ENCODE measurements at places on chromosomes 5 and 9.

GRCh38 chr5:167579693-167580055, 711.8 kb upstream of the WWC1 start:
- DNase-seq, result no peak

DNA sequence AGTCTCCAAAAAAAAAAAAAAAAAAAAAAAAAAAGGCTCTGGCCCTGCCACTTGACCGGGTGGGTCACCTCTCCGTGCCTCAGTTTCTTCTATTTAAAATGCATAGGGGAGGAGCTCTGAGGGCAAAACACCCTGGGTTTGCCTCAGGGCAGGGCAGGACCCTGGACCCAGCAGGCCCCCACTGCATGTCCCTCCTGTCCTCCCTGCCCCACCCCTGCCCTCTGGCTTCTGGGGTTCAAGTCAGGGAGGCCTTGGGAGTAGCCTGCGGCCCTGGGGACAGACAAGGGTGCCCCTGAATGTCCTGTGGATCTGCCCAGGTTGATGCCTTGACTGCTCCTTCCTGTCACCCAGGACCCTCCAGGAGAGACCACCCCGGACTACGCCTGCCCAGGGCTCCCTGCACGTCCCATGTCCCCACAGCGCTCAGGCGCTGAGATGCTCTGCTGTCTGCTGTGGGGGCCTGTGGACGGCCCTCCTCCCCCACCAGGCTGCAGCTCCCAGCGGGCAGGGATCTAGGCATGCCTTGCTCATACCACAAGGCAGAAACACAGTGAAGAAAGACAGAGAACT, 35.4 kb downstream of the ADAMTS2 start:
- no peak for DNase-seq

DNA sequence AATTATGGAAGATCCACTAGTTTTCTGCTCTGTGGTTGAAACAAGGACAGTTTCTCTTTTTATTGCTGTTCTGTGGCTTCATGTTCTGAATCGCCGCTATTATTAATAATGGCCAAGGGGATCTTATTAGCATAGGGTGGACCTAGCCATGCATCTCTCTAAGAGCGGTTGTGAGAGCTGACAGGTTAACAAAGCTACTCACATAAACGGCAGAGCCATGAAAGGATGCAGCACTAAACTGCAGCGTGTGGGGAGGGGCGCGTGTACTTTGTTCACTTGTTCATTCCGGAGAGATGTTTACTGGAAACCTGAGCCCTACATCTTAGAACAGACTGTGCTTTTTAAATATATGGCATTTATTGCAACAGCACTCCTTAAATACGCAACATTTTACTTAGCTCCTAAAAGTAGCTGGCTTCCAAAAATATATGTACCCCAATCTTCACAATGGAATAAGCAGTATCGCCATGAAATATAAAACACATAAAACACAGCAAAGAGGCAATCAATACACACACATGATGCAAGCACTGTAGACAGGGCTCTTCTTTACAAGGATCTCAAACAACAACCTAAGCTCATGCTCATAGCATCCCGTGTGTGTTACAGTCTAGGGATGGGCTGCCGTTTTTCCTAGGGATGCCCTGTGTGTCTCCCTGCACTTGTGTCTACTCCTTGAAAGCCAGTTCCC, 424.6 kb downstream of the MED10 start:
- DNase-seq, result no peak

- DNase-seq, result no peak
Observed at GRCh38 chr9:8762479-8763085, 963.0 kb upstream of the DMAC1 start.

GRCh38 chr9:135613946-135614805, 25.2 kb downstream of the GLT6D1 start:
- DNase-seq, result no peak

DNA sequence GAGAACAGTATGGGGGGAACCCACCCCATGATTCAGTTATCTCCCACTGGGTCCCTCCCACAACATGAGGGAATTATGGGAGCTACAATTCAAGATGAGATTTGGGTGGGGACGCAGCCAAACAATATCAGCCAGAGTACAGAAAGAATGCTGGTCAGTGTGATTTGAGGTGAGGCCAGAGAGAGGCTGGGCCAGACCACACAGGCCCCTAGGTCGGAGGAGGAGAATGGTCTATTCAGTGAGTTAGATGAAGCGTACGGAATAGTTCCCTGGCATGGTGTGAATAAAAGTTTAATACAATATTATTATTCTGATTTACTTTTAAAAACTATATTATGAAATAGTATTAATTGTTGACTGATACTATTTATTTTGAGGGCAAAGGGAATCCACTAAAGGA, 39.7 kb downstream of the PCSK5 start:
- DNase-seq, result no peak

DNA sequence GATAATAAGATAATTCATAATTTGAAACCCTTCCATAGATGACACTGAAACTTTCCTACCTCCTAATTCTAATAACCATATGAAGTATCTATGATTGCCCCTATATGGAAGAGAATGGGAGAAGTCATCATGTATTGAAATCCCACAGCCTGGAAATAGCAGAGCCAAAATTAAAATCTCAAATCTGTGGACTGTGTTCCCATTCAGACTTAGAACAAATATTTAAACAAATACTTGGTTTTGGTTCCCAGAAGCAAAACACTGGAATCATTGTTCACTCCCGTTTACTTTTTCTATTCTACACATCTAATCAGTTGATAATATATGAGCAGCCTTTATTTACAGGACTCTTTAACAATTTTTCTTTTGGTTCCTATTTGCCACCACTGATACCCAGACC, 92.6 kb upstream of the PTPRD start:
- DNase-seq, result no peak

GRCh38 chr5:78327761-78328510, 32.5 kb upstream of the SCAMP1 start:
- no peak for DNase-seq

DNA sequence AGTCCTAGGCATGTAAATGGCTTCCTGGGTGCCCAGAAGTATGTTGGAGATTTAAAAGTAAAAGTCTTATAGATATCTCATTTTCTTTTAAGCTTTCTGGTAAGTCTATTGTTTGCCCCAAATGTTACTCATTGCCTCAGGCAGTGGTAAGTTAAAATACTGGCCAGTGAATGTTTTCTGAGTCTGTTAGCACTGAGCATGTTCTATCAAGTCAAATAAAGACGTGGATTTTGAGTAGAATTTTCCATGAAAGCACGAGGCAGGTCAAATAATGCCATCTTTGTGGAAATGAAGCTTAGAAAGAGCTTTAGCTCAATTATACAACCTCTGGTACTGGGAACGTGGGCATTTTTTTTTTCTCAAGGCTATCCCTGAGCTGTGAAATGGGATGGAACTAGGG, 651.3 kb upstream of the ACO1 start:
- no peak for DNase-seq

GRCh38 chr9:78874061-78874460, 577.1 kb downstream of the PSAT1 start:
- no peak for DNase-seq

DNA sequence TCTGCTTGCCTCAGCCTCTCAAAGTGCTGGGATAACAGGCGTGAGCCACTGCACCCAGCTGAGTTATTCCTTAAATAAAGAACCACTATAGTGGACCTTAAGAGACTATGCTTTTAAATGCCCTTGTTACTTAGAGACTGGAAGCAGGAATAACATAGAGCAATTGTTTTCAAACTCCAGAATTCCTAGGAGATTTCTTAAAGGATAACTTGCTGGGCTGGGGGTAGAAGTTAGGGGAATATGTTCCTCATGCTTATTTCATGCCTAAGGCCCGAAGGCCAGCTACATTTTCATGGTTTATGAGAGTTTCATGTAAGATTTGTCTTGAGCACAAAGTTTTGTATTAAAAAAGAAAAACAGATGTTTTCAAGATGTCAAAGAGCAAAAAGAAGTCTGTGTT, 48.2 kb downstream of the CSNK1A1 start:
- no peak for DNase-seq

DNA sequence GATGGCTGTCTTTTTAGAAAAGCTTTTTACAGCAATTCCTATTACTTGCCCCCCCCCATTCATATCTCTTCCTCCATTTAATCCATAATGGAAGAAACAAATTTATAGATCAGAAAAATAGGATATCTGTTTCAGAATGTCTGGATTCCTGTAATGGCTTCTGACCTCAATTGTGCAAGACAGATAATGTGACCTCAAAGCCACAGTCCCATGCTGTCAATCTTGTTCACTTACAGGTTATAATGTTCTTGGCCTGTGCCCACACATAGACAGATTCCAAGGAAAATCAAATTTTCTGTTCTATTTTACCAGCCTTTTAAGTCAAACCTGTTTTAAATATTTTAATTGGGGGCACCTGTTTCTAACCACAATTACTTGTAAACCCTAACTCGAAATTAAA, 143.4 kb downstream of the ENTREP1 start:
- DNase-seq, result no peak

DNA sequence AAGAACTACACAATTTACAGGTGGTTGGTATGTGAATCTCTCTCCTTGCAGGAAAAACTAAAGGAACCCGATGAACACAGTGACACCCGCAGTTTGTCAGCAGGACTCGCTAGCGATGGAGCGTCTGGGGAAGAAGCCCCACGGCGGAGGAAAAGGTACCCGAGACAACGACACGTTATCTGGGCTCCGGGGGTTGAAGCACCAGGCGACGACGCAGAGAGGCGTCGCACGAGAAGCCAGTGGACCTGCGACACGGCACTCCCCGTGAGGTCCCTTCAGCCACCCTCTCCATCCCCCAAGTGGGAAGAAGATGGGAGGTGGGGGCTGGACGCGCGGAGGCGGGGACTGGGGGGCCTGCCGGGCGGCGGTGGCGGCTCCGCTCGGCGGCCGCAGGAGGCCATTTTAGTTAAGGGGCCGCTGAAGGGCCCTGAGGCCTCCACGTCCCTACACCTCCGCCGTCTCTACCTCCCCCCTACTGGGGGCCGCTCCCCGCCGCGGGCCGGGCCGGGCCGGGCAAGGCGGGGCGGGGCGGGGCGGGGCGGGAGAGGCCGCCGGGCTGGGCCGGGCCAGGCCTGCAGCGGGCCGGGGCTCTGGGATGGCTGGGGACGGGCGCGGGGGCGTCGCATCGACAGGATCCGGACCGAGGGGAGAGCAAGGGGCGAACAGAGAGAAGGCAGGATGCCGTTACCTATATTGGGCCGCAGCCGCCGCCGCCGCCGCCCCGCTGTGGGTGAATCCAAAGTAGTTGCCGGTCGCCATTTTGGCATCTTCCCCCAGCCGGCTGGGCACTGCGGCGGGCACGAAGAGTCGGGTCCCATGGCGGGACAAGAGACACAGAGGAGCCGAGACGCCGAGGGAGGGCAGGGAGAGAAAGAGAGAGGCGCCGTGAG, 754 bp downstream of the ZFR start:
- no peak for DNase-seq

GRCh38 chr5:60887746-60888145, 43.7 kb upstream of the ELOVL7 start:
- DNase-seq, result no peak

DNA sequence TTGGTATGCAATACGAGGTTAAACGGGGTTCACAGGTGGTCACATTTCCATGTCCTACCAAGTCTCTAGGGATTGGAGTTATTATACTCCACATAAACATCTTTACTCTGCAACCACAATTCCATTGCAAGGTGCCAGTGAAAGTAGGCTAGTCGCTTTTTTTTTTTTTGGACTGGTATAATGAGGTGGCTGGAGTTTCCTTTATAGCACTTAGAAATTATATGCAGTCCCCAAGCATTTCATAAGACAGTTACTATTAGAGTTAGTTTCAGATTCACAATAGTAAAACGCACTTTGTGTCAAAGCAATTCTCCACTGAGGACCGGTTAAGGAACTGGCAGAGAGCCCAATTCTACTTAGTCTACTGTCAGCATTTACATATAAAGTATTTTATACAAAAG, 1.4 kb downstream of the MEF2C start:
- DNase-seq, result no peak

DNA sequence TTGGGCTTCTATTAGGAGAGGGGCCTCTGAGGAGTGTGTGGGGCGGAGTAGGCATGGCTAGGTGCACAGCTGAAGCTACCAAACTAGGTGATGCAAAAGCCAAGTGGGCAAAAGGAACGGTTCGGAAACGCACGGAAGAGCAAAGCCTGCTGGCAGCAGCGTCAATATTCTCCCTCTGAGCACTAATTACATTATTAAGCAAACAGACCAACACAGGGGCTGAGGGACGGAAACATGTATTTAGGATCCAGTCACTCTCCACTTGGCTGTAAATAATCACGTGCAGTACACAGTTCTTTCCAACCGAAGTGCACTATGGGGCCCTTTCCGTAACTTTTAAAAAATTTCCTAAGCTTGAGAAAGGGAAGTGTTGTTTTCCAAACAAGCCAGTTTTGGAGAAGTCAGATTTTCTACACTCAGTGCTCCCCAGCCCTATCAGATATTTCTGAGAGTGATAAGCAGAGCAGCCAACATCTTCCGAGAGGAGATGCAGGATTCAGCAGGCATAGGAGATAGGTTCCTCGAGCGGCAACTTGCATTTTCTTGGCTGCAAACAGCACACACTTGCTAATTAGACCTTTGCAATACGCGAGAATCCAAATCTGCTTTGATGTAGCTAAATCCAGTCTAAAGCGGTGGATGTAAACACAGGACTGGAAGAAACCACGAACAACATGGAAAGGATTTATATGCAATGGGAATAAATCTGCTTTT, 217.2 kb upstream of the TBCA start:
- DNase-seq, result no peak

- DNase-seq, result no peak
Observed at GRCh38 chr5:177957241-177957640, 38.8 kb downstream of the PROP1 start.

- DNase-seq, result no peak
Observed at GRCh38 chr9:114314256-114314867, 8.5 kb upstream of the ORM1 start.

DNA sequence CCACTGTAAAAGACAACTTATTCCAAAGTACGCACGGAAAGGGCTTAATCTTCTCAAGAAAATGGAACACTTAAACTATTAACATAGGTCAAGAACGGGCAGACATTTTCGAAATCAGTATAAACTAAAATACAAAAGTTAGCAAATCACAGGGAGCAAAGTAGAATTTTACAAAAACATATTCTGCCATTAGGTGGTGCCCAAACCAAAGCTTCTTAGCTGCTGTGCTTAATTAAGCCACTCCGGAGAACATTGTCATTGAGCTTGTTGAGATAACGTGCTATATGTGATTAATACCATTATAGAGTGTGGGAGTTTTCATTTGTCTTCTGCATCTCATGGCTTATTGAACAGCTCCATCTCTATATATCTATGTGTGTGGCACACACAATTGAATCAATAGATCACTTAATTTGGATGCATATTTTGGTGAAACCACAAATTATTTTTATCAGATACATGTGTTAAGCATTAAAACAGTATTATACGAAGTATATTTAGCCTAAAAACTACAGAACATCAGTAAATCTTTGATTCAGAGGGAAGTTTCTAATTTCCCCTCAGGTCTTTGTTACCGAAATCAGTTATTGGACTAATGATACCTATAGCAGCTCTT, 23.4 kb downstream of the UBLCP1 start:
- peak; percentile 27 for DNase-seq

Measured in Jurkat, Clone E6-1 (cell line).